Testis (tissue), 5 donors: ENCODE measurements at places on chromosomes 4 and X. TPM values are rescaled to one million over a fixed set of nuclear protein-coding genes. Genes with fewer than 3 reads are reported as not detected.

BEX2 gene
- total RNA-seq, result 116 TPM

- no peaks in the 10 kb centered on the region for H3K4me1 ChIP-seq
- no peak for DNase-seq
- H3K4me3 ChIP-seq, result no peak overlapping the region
- H3K27ac ChIP-seq, result no peak overlapping the region
- H3K36me3 ChIP-seq, result no peaks in the 10 kb centered on the region
Measured at GRCh38 chr4:78734441-78735162, 41.5 kb upstream of the BMP2K start.

GRCh38 chr4:74189331-74190043, 31.6 kb downstream of the MTHFD2L start:
- no peak for DNase-seq
- H3K4me3 ChIP-seq, result no peak overlapping the region
- no peaks in the 10 kb centered on the region for H3K36me3 ChIP-seq
- no peaks in the 10 kb centered on the region for H3K27me3 ChIP-seq

- H3K27ac ChIP-seq, result no peak overlapping the region
- no peaks in the 10 kb centered on the region for H3K4me1 ChIP-seq
- no peaks in the 10 kb centered on the region for H3K36me3 ChIP-seq
- no peaks in the 10 kb centered on the region for H3K27me3 ChIP-seq
- no peak overlapping the region for H3K4me3 ChIP-seq
Measured at GRCh38 chrX:83446355-83446754, 61.7 kb upstream of the POU3F4 start.

F11 gene
- total RNA-seq, result 0.19 TPM

DNA sequence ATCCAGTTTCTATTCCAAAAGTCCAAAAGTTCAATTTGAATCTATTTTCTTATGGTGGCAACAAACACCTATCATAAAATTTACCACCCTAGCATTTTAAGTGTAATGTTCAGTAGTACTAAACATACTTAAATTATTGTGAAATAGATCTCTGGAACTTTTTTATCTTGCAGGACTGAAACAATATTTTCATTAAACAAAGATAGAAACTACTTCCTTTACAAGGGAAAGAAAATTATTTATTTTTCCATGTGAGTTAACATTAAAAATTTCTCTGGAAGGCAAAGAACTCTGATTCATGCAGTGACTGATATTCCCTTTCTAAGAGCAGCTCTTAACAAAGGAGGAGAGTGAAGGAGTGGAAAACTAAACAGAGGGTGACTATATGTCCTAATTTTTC, 40.2 kb downstream of the ADH7 start:
- H3K36me3 ChIP-seq, result no peaks in the 10 kb centered on the region
- peak overlapping the region; percentile 78 for H3K27ac ChIP-seq
- no peaks in the 10 kb centered on the region for H3K4me1 ChIP-seq

GRCh38 chr4:1205586-1206298, 33.4 kb upstream of the SPON2 start:
- H3K4me3 ChIP-seq, result no peak overlapping the region
- H3K4me1 ChIP-seq, result peaks cover 34% of the 10 kb centered on the region
- H3K36me3 ChIP-seq, result no peaks in the 10 kb centered on the region
- no peak for DNase-seq

- DNase-seq, result no peak
- H3K4me1 ChIP-seq, result no peaks in the 10 kb centered on the region
- no peaks in the 10 kb centered on the region for H3K36me3 ChIP-seq
Measured at GRCh38 chrX:138708268-138708667, 3.2 kb downstream of the FGF13 start.

- no peaks in the 10 kb centered on the region for H3K36me3 ChIP-seq
- no peak for DNase-seq
- H3K27me3 ChIP-seq, result no peaks in the 10 kb centered on the region
- no peak overlapping the region for H3K27ac ChIP-seq
Measured at GRCh38 chrX:153490217-153490930, 4.4 kb upstream of the BGN start.

DNA sequence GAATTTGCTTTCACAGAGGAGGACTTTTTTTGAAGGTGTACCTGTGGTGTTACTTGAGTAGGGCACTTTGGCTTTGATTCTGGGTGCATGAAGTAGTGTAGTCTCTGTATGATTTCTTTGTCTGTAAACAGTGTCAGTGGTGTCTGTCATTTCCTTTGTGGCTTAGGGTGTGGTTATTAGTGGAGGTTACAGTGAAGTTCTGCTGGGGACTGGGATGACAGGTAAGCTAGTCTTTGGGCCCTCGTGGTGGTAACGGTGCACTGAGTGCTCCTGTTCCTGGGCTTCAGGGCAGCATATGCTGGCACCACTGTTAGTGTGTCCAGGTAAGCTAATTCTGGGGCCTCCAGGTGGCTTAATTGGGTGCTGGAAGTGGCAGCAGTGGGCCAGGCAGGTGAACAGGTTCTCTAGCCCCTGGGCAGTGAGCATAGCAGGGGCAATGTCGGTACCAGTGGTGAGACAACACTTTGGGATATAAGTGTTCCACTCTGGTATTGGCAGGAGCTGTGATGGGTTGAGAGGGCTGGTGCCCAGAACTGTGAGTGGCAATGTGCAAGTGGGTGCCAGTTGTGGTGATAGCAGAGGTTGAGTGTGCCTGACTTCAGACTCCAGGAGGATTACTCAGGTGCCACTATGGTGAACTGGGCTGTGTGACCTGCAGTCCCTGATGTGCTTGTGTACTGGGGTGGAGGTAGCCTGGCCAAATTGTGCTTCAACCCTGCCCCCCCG, 26.0 kb upstream of the VSIG1 start:
- DNase-seq, result no peak
- no peaks in the 10 kb centered on the region for H3K36me3 ChIP-seq
- H3K4me3 ChIP-seq, result no peak overlapping the region
- no peak overlapping the region for H3K27ac ChIP-seq
- no peaks in the 10 kb centered on the region for H3K27me3 ChIP-seq
- no peaks in the 10 kb centered on the region for H3K4me1 ChIP-seq

- no peak overlapping the region for H3K4me3 ChIP-seq
- H3K36me3 ChIP-seq, result no peaks in the 10 kb centered on the region
- no peaks in the 10 kb centered on the region for H3K4me1 ChIP-seq
- H3K27ac ChIP-seq, result no peak overlapping the region
- no peaks in the 10 kb centered on the region for H3K27me3 ChIP-seq
- DNase-seq, result no peak
Measured at GRCh38 chr4:27702730-27703431, 842.2 kb downstream of the STIM2 start.

DNA sequence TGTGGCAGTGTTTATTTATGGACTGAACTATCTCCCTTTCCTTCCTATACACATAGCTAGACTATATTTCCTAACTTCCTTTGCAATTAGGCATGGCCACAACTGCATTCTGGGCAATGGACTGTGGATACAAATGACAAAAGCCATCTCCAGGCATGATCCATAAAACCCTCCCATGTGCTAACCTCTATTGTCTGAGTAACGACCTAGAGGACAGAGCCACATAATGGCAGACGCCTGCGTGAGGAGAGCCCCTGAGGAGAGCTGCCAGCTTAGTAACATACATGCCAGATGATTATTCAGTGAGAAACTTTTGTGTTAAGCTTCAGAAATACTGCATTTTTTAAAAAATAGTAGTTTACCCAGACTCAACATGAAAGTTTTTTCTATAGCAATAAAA, 142.9 kb downstream of the ADGRA3 start:
- H3K4me3 ChIP-seq, result no peak overlapping the region
- H3K27me3 ChIP-seq, result no peaks in the 10 kb centered on the region
- DNase-seq, result no peak

DNA sequence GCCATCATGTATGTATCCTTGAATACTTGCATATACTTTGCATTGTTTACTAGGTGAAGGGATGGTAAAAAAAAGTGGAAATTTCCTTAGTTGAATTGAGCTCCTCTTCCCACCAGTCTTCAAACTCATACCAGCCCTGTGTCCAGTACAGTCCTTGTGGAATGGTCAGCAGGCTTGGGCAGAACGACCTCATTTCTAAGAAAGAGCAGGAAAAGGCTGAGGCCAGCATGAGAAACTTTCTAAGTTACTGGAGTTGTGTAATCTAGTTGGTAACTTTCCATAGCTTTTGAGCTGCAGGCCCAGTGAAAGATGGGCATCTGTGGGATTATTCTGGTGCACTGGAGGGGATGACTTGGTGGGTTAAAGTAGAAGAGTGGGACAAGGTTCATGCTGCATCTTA, 87.6 kb downstream of the DCUN1D4 start:
- no peak for DNase-seq
- no peak overlapping the region for H3K4me3 ChIP-seq
- no peaks in the 10 kb centered on the region for H3K4me1 ChIP-seq
- no peaks in the 10 kb centered on the region for H3K27me3 ChIP-seq
- no peaks in the 10 kb centered on the region for H3K36me3 ChIP-seq

- H3K4me3 ChIP-seq, result peak overlapping the region; percentile 78
- H3K4me1 ChIP-seq, result peaks cover 12% of the 10 kb centered on the region
- peak; percentile 85 for DNase-seq
Measured at GRCh38 chr4:95549246-95550114, 707 bp upstream of the UNC5C start.

ASB9 gene
- 88.8 TPM for total RNA-seq

PNMA3 gene
- total RNA-seq, result 28.2 TPM

- no peaks in the 10 kb centered on the region for H3K27me3 ChIP-seq
- no peaks in the 10 kb centered on the region for H3K4me1 ChIP-seq
- no peaks in the 10 kb centered on the region for H3K36me3 ChIP-seq
Measured at GRCh38 chrX:137930533-137930932, 364.6 kb downstream of the ZIC3 start.

DNA sequence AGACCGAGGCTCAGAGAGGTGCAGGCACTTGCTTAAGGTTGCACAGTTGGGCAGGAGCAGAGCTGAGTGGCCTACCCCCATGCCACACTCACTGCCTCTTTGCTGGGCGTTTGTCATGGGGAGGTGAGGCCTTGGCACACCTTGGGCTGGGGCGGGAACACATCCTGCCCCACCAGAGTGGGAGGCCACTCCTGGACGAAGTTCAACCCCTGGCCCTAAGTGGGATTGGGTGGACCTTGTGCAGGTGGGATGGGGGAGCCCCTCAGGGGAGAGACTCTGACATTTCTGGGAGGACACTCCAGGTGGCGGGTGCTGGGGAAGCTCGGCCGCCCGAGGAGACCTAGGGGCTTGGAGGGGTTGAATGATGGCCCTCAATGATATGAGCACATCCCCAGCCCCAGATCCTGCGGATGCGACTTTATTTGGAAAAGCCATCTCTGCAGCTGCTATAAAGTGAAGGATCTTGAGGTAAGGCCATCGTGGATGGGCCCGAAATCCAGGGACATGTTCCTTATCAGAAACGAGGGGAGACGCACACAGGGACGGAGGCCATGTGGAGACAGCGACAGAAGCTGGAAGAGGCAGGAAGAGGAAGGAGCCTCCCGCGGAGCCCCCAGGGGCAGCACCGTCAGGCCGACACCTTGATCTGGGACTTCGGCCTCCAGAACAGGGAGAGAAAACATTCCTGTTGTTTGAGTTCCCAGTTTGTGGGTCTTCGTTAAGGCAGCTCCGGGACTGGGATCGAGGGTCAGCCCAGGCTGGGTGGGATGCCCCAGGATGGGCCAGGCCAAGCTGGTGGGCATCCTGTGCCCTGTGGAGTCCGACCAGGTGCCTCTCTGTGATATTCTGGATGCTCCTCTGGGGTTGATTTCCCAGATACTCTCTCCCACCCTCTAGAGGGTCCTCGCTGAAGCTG, 111.6 kb upstream of the LRPAP1 start:
- H3K27me3 ChIP-seq, result no peaks in the 10 kb centered on the region
- no peaks in the 10 kb centered on the region for H3K36me3 ChIP-seq
- no peaks in the 10 kb centered on the region for H3K4me1 ChIP-seq
- no peak overlapping the region for H3K27ac ChIP-seq

SERPINA7 gene
- total RNA-seq, result not detected

DNA sequence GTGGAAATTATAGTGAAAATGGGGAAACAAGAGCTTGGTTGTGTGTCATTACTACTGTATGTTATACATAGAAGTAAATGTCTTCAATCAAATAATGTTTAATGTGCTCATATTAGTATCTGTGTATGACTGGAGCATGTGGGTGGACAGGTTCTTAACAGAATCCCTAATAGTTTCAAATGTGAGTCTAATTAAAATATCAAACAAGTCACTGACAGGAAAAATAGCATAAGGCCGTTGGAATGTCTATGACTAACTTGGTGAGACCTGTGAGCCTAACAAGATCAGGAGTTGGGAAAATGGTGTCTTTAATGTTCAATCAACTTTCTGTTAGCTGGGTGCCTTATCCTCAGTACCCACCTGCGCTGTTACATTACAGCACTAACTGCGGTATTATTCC, 6.2 kb upstream of the CXCL3 start:
- no peaks in the 10 kb centered on the region for H3K27me3 ChIP-seq
- DNase-seq, result no peak
- H3K4me1 ChIP-seq, result no peaks in the 10 kb centered on the region
- H3K36me3 ChIP-seq, result no peaks in the 10 kb centered on the region
- H3K4me3 ChIP-seq, result no peak overlapping the region

GRCh38 chr4:94689155-94689860, 68.4 kb upstream of the BMPR1B start:
- DNase-seq, result no peak
- no peaks in the 10 kb centered on the region for H3K27me3 ChIP-seq
- H3K4me3 ChIP-seq, result no peak overlapping the region

COL25A1 gene
- 11.7 TPM for total RNA-seq

DNA sequence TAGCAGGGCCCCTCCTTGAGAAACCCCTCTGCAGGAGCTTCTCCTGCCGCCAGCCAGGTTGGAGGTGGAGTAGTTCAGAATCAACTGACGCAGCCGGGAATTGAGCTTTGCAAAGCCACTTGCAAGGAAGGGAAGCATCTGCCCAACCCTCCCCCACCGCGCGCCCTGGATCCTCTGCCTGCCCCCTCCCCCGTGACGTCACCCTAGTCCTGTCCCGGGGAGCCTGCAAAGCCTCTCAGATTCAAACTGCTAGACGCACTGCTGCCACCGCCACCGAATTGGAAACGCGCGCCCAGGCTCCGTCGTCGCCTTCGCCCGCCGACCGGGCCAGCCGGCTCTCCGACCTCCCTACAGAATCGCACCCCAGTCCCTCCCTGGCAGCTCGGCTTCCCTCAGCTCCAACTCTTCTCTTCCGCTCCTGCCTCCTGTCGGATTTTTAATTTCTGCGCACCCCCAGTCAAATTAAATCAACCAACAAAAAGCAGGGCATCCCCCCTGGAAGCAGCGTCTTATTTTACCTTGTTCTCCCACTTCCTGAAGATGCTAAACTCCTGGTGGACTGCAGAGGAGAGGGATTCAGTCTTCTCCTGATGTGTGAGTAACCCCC, 3.8 kb downstream of the SLITRK2 start:
- H3K27me3 ChIP-seq, result no peaks in the 10 kb centered on the region
- no peaks in the 10 kb centered on the region for H3K4me1 ChIP-seq
- H3K27ac ChIP-seq, result no peak overlapping the region
- H3K4me3 ChIP-seq, result no peak overlapping the region
- no peak for DNase-seq
- H3K36me3 ChIP-seq, result no peaks in the 10 kb centered on the region

- no peak within 1 kb of the TSS for H3K27ac ChIP-seq
- H3K4me3 ChIP-seq, result no peak within 1 kb of the TSS
- no peak for DNase-seq
- peaks cover 7% of the 10 kb centered on the region for H3K4me1 ChIP-seq
Measured at GRCh38 chr4:993111-994029, at the start of gene SLC26A1. Gene SLC26A1, minus strand, starts transcription at chr4:993404. Its CDS starts 1,701 bp downstream, at chr4:991703.

- peak; percentile 21 for DNase-seq
- H3K27me3 ChIP-seq, result no peaks in the 10 kb centered on the region
- no peaks in the 10 kb centered on the region for H3K4me1 ChIP-seq
- H3K27ac ChIP-seq, result peak overlapping the region; percentile 55
- H3K36me3 ChIP-seq, result no peaks in the 10 kb centered on the region
- H3K4me3 ChIP-seq, result peak overlapping the region; percentile 60
Measured at GRCh38 chrX:72276478-72276953, 532 bp downstream of the RPS4X start.

- no peaks in the 10 kb centered on the region for H3K27me3 ChIP-seq
- DNase-seq, result peak; percentile 40
- peak overlapping the region; percentile 95 for H3K4me3 ChIP-seq
- H3K36me3 ChIP-seq, result no peaks in the 10 kb centered on the region
- H3K4me1 ChIP-seq, result peaks cover 6% of the 10 kb centered on the region
Measured at GRCh38 chr4:183100827-183101226, 1.8 kb downstream of the WWC2 start.
